Activated CD4-positive, CD25-positive, alpha-beta regulatory T cell treated with anti-CD3 and anti-CD28 coated beads, Interleukin-2, amount 50 U/mL, for 72 hours (primary cell): ENCODE measurements at places on chromosomes 16 and 17.

GRCh38 chr16:54031107-54031760, 255.4 kb downstream of the IRX3 start:
- DNase-seq, result no peak

DNA sequence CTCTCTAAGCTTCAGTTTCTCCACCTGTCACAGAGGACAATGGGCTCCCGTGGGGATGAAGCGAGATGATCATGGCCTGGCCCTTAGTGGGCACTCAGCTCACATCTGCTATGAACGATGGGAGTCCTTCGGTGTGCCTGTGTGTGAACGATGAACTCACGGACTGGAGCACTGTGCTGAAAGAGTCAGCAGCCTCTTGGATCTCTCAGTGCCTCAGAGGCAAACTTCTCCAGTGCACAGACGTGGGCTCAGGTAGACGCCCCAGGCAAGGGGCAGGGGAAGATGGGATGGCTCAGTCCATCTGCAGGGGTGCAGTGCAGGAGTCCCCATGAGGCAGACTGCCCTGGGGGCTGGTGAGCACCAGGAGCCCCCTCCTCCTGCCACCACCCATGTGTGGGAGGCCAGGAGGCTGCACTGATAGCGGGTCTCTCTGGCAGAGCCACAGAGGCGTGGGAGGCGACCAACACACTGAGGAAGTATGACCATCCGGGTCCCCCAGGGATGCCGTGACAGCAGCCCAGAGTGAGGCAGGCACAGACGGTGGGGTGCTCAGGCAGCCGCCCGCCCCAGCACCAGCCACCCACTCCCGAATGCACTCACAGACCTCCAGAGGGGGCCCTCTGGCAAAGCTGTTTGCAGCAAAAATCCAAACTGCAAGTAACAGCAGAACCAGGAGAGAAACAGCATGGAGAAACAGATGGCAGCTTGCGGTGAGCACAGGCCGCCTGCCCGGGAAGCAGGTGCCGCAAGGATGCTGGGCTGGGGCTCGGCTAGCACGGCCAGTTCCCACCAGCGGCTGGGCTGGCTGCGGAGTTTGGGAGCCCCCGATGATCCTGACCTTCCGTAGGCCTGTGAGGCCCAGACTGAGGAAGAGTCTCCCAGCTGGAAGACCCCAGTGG, 82.7 kb downstream of the RPH3AL start:
- DNase-seq, result peak; percentile 19

GRCh38 chr17:70021726-70022125, 53.3 kb upstream of the KCNJ16 start:
- DNase-seq, result no peak

GRCh38 chr16:48961546-48961945, 320.1 kb downstream of the CBLN1 start:
- DNase-seq, result no peak

GRCh38 chr17:40622509-40622928, 25.1 kb downstream of the SMARCE1 start:
- DNase-seq, result no peak

GRCh38 chr17:62898239-62898864, 67.7 kb upstream of the TANC2 start:
- no peak for DNase-seq

DNA sequence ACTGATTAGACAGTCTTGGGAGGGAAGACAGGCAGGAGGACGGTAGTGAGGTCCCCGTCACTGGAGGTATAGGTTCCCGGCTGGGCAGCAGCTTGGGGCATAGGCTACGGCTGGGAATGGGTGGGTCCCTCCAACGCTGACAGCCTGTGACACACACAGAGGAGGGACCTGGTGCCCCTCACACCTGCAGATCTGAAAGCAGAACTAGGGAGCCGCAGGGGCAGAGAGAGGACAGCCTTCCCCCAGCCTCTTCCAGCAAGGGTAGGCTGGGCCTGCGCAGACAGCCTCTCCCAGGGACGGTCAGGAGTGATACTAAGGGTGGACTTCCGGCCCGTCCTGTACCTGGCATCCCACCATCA, 2.0 kb downstream of the P2RX1 start:
- no peak for DNase-seq

DNA sequence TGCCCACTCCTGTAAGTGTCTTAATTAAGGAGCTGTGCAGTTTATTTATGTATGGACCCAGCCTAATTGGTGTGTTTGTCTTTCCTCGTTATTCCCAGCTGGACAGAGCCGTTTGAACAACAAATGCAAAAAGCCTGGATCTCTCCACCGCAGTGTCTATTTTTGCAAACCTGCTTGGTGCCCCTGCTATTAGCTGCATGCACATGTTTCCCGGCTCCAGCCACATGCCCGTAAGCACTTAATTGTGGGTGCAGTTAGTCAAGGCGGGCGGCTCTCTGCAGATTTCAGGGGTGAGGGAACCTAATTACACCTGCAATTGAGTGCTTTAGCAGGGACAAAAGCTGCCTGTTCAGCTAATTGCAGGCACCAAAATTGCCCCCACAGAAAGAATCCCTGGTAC, 74.0 kb upstream of the GSE1 start:
- DNase-seq, result no peak

DNA sequence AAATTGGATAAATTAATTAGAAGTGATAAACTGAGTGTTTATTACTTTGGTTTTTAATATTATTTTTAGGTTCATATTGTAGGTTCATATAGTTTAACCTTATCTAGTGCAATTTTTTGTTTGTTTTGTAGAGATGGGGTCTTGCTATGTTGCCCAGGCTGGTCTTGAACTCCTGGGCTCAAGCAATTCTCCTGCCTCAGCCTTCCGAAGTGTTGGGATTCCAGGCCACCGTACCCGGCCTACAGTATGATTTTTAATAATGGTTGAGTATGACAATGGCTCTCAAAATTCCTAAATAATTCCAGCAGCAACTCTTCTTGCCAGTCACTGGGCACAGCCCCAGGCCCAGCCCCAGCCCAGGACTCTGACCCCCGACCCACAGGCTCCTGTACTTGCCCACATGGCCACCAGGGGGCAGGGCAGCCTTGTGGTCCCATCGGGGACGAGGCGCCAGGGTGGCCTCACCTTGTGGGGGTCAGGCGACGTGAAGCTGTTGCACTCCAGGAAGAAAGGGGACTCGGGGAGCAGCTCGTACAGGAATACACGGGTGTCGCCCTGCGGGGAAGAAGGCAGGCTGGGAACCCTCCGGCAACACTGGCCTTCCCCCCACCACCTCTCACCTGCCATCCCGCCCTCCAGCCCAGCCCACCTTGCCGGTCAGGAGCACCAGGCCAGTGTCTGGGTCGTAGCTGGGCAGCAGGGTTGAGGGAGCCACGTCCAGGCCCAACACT, 7.9 kb upstream of the PAM16 start:
- peak; percentile 78 for DNase-seq

- DNase-seq, result peak; percentile 92
Measured at GRCh38 chr17:80426671-80427326, 11.8 kb downstream of the ENDOV start.

DNA sequence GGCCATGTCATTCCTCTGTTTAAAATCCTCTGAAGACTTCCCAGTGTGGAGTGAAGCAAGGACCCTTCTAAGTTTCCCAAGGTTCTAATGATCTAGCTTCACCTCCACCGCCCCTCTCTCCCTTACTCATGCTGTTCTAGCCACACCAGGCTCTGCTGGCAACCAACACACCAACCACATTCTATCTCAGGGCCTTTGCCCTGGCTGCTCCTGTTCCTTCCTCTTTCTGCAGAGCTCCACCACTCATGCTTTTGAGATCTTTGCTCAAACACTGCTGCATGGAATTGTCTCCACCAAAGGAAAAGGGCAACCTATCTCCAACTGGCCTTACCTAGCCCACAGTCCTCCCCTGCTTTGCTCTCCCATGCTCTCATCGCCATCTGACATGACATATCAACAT, 128.7 kb downstream of the XYLT1 start:
- no peak for DNase-seq

DNA sequence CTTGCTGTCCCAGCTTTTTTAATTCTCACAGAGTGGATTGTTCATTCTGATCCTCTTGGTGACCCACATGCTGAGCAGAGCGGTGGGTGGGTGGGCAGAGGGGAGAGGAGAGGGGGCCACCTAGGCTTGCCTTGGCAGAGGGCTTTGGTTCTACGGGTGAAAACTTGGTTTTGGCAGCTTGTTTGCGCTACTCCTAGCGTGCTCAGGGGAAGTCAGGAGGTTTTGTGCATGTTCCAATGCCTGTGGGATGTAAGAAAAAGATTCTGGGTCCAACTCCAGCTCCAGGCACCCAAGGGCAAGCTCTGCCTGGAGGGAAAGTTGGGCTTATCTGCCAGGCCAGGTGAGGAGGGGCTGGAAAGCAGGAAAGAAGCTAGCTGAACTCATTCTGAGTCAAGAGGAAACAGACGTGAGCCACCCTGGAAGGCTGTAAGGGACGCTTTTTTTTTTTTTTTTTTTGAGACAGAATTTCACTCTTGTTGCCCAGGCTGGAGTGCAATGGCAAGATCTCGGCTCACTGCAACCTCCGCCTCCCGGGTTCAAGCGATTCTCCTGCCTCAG, 169.1 kb downstream of the WSCD1 start:
- no peak for DNase-seq

GRCh38 chr17:74838274-74838673, 21.4 kb downstream of the GRIN2C start:
- DNase-seq, result no peak

GRCh38 chr17:44353672-44354331, 8.7 kb downstream of the GRN start:
- no peak for DNase-seq
